ENCODE measurements at places on chromosomes 13 and 19.
A peak's percentile ranks its signal among the peaks of the same experiment; 100 is the strongest.

DNA sequence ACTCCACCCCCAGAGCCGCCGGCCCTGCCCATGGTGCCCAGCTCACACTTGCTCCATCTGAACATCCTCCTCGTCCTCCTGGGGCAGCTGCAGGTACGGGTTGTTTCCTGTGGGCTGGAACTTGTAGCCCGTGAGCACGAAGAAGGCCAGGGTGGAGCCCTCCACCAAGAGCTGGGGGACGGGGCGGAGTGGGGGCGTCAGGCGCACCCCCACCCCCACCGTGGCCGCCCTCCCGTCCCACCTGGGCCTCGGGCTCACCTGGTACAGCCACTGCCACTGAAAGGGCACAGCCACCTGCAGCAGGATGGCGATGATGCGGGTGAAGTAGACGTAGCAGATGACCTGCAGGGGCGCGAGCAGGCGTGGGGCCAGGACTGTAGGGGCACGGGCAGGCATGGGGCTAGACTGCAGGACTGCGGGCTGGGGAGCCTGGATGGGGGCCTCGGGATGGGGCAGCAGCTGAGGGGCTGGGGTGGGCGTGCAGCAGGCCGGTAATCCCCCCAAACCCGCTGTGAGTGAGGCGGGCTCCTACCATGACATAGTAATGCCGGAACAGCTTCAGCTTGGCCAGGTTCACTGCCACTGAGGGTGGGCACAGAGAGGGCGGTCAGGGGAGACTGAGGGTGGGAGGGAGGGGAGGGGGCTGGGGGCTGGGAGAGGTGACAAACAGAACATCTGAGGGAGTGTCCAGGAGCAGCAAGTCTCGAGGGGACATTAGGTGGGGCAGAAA, 6.3 kb downstream of the GPR108 start:
- DNase-seq: no peak

- DNase-seq: peak; percentile 39
Measured at GRCh38 chr13:75372517-75372916, 109.5 kb downstream of the TBC1D4 start.

DNA sequence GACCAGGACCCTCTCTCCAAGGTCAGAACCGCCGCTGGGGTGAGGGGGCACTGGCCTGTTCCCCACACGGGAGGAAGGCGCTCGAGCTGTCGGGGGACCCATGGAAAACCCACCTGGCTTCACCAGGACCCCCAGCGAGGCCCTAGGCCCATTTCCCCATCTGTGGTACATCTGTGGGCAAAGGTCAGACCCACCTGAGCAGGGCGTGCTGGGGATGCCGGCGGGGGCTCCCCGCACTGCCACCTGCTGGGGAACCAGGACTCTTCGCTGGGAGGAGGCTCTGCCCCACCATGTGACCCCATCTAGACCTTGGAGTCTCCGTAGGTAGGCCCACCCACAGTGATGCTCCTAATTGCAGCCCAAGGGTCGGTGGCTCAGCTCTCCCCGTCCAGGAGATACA, 511 bp downstream of the WDR88 start:
- peak; percentile 45 for DNase-seq

GRCh38 chr19:38265921-38266429, 1.6 kb downstream of the SPINT2 start:
- no peak for DNase-seq

GRCh38 chr13:30762643-30763042, 27.3 kb downstream of the ALOX5AP start:
- no peak for DNase-seq

GRCh38 chr13:96342286-96342685, 252.4 kb downstream of the HS6ST3 start:
- DNase-seq: no peak

GRCh38 chr13:44765001-44765471, 188.9 kb upstream of the TSC22D1 start:
- DNase-seq: no peak

- DNase-seq: peak; percentile 59
Measured at GRCh38 chr19:54653181-54653809, 9.5 kb upstream of the LILRB4 start.

DNA sequence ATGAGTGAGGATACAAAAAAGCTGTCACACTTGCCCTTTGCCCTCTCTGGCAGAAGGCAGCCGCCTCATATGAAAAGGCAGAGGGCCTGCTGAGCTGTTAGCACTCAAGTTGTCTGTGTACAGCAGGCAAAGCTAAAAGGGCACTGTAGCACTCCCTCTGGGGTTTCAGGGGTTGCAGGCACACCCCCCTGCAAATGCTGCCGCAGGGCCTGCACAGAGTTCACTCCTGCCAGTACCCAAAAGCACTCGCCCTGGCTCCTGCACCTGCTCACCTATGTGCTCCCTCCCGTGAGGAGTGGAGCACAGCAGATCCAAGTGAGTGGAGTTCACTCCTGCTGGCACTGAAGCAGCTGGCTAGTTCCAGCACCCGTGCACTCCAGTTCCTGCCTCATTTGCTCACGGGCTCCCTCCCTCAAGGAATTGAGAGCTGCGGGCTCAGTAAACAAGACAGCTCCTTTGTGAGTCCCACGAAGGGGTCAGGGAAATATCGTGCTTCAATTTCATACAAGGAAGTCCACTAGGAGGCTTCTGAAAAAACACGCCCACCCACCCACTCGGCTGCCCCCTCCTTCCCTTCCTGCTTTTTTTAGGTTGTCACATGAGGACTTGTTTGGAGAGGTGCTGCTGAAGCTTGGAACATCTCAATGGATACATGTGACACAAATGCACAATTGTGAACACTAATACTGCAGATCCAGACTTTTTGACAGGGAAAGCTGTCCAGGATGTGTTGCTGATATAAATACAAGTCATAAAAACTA, 9.9 kb upstream of the RCBTB2 start:
- DNase-seq: no peak

DNA sequence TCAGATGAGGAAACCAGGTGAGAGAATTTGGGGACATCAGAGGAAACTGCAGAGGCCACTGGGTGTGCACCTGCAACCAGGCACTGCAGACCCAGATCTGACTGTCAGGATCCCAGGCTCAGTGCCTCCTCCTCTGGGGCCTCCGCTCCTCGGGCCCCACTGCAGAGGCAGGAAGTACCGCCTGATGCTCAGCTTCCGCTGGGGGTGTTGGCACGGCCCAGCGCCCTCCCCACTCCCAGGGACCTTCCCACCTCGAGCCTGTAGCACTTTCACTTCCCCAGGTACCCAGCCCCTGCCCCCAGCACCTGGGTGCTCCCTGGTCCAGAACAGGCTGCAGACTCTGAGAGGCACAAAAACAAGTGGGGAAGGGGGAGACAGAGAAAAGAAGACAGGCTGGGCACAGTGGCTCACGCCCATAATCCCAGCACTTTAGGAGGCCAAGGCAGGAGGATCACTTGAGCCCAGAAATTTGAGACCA, 1.4 kb upstream of the CD37 start:
- DNase-seq: peak; percentile 73

- DNase-seq: no peak
Measured at GRCh38 chr13:38703255-38703654, 16.4 kb downstream of the FREM2 start.

- no peak for DNase-seq
Measured at GRCh38 chr13:45602183-45603170, 13.1 kb downstream of the ERICH6B start.

DNA sequence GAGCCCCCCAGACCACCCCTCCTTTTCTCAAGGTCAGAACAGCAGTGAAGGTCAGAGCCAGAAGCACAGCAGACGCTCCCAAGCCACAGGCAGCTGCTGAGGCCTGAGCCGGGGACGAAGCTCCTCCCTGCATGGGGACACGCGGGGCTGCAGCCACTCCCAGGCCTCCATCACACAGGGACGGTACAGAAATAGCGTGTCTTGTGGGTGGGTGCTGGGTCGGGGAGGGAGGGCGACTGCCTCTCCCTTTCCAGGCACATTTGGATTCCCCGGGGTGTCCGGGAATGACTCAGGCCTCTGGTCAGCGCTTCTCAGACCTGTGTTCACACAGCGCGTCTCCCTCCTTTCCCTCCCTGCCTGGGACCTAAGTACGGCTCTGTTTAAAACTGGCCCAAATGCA, 33.2 kb downstream of the RASA3 start:
- no peak for DNase-seq

DNA sequence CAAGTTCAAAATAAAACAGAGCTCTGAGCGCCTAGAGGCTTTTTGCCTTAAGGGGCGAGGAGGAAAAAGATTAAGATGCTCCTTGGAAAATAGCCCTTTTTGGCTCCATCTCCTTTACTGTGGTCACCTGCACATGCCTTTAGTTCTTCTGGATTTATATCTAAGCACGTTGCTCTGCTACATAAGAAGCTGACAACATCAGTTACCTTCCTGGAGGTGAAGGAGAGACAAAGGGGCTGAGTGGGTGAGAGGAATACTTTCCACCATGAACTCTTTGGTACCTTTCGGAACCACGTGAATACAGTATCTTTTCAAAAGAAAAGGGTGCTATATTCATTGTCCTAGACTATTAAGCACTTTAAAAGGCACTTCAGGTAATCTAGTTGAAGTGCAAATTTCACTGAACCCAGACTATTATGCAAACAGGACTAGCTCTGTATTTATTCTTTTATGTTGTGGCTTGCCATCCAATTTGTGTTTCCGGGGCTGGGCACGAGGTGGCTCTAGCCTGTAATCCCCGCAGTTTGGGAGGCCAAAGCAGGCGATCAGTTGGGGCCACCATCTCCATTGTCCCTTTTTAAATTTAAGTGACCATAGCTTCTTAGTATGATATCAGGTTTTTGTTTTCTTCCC, 201.5 kb downstream of the TM9SF2 start:
- no peak for DNase-seq

DNA sequence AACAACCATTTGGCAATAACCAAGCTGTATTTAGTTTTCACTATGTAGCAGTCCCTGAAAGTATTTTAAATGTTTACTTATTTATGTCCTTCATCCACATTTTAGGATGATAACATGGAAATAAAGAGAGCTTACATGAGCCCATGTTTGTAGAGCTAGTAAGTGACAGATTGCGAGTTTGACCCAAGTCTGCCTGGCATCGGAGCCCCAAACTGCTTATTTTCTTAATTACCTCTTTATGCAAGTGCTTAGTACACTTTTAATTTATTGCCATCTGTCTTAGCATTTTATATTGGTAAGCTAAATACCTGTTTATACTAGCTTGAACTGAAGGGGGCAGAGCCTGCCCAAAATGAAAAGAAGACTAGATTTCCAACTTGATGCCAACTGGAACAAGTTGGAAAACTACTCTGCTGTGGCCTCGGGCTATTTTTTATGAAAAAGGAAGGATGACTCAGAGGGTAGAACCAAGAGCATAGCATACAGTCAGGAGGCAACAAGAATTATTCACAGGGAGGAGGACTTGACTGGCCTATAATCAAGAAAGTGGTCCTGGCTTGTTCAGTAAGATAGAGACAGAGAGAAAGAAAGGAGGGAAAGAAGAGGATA, 150.2 kb downstream of the NDFIP2 start:
- DNase-seq: no peak

- no peak for DNase-seq
Measured at GRCh38 chr13:95793018-95793555, 116.1 kb downstream of the DNAJC3 start.

DNA sequence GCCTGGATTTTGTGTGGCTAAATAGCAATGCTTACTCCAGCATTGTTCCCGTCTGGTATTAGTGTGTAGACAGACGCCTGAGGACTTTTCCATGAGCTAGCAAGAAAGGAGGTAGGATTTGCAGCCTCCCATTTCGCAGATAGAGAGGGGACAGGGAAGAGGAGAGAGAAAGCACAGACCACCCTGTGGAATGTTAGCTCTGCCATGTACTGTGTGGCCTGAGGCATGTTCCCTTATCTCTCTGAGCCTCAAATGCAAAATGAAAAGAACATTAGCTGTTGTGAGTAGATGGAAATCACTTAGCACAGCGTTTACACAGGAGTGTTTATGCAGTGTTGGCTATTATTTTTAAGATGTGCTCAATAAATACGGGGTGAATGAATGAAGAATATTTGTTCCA, 45.5 kb downstream of the OLFM4 start:
- DNase-seq: no peak

- DNase-seq: peak; percentile 9
Measured at GRCh38 chr19:28542394-28543243, 670.3 kb downstream of the UQCRFS1 start.

- no peak for DNase-seq
Measured at GRCh38 chr13:108494991-108495645, 134.3 kb upstream of the MYO16 start.

DNA sequence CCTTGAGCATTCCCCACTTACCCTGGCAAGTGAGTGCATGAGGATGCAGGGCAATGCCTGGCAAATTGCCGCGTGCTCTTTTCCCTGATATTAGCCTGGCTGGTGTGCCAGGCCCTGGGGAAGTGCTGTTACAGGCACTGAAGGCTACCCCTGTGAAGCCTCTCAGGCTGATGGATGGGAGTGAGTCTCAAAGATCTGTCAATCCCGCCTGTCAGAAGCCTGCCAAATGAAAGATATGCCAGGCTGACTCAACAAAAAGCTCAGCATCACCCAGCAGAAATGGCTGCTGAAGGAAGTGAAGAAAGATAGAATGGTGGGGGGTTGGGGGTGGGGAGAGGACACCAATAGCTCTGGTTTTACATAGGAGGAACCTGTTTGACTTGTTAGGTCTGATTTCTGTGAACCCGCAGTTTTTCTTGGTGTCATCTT, 112.1 kb downstream of the LACC1 start:
- no peak for DNase-seq

DNA sequence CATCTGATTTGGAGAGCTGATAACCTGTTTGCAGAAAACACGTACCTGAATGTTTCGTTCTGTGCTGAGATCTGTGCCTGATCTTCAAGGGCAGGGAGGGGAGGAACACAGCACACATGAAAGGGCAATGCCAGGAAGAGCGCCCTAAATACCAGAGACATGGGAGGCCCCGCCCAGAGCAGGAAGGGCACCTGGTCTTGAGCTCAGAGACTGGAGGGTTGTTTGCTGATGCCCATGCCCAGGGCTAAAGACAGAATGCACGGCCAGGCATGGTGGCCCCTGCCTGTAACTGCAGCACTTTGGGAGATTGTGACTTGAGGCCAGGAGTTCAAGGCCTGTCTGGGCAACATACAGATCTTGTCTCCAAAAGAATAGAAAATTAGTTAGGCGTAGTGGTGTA, 183.2 kb downstream of the TUBA3C start:
- DNase-seq: no peak

GRCh38 chr19:58500242-58500641, 11.6 kb downstream of the SLC27A5 start:
- no peak for DNase-seq

GRCh38 chr13:105518086-105518485, 1017.4 kb downstream of the EFNB2 start:
- no peak for DNase-seq

GRCh38 chr13:44868397-44868796, 120.9 kb downstream of the NUFIP1 start:
- DNase-seq: peak; percentile 39

GRCh38 chr19:29326351-29326750, 113.4 kb upstream of the UQCRFS1 start:
- DNase-seq: no peak

- DNase-seq: no peak
Measured at GRCh38 chr13:90329641-90330040, 1017.8 kb upstream of the MIR17HG start.

- no peak for DNase-seq
Measured at GRCh38 chr13:49356223-49356622, 87.6 kb downstream of the CAB39L start.

- DNase-seq: no peak
Measured at GRCh38 chr13:98676239-98676638, 76.2 kb downstream of the SLC15A1 start.

Data from GM20000 (cell line).